ENCODE measurements at places on chromosomes 3 and 15. TPM values are rescaled to one million over a fixed set of nuclear protein-coding genes. Genes with fewer than 3 reads are reported as not detected.

DNA sequence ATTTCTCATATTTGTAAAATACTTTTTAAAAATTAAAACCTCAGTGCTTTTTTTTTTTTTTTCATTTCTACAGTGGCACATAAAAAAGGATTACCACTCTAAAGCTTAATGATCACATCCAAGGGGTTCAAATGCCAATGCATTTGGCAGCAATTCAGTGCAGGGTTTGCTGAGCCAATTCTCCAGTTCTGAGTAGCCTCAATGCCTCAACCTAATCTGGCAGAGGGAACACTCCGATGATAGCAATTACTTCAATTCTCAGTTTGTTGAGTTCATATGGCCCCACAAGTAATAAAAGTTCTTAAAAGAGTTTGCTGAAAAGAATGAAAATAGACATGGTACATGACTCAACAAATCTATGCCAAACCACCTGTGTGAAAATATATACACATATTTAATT, 79.3 kb upstream of the RBMS3 start:
- H3K27ac ChIP-seq, result no peak overlapping the region
- no peak overlapping the region for H3K4me3 ChIP-seq
- no peak for DNase-seq
- H3K4me1 ChIP-seq, result no peaks in the 10 kb centered on the region

DNA sequence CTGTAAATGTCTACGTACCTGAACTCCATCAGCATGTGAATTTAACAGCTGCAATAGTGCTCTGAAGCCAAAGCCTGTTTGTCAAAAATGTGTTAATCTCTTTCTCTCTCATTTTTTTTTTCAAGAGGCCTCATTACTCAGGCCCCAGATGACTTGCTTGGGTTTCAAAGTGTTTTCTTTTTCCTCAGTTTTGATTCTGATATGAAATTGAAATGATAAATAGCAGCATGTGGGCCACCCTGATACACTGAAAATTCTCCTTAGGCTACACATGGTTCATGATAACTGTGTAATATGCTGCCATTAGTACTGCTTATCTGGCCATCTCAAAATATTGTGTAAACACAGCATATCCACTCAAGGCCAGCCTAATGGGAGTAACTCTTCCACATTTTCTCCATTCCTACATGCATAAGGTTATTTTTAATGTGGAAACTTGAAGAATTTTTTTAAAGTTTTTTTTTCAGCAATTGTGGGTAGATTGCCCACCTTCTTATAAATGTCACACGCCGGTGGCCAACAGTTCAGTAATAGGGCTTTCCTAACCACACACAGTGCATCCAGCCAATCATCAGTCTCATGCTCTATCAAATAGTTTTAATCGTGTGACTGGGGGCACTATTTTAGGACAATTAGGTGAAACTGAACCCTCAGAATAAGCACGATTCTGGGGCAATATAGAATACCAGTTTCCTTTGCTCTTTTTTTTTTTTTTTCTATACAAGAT, 13.1 kb upstream of the DENND4A start:
- peak; percentile 34 for DNase-seq
- no peak overlapping the region for H3K4me3 ChIP-seq
- peaks cover 10% of the 10 kb centered on the region for H3K4me1 ChIP-seq
- H3K27me3 ChIP-seq, result no peaks in the 10 kb centered on the region

DNA sequence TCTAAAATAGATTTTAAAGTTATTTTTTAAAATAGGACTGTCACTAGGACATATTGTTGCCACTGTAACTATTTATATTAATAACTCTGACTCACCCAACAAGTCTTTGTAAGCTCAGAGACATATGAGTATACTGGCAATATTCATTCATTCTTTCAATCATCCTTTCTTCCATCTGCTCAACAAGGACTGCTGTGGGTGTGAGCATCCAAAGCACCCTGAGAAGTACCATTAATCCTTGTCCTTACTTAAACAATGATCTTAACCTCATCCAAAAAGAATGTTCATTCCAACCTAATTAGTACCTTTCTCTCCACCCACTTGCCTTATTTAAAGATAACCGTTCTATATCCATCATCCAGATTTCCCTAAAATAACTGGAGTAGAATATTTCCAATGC, 94.2 kb upstream of the PPP2R3A start:
- no peaks in the 10 kb centered on the region for H3K27me3 ChIP-seq
- H3K27ac ChIP-seq, result no peak overlapping the region
- H3K4me3 ChIP-seq, result no peak overlapping the region
- no peak for DNase-seq
- no peaks in the 10 kb centered on the region for H3K4me1 ChIP-seq

- no peak overlapping the region for H3K27ac ChIP-seq
- H3K4me1 ChIP-seq, result no peaks in the 10 kb centered on the region
- no peaks in the 10 kb centered on the region for H3K27me3 ChIP-seq
- DNase-seq, result no peak
- no peak overlapping the region for H3K4me3 ChIP-seq
- no peaks in the 10 kb centered on the region for H3K36me3 ChIP-seq
These were observed 123.1 kb downstream of the TPRA1 start for GRCh38 chr3:127467391-127467790.

DNA sequence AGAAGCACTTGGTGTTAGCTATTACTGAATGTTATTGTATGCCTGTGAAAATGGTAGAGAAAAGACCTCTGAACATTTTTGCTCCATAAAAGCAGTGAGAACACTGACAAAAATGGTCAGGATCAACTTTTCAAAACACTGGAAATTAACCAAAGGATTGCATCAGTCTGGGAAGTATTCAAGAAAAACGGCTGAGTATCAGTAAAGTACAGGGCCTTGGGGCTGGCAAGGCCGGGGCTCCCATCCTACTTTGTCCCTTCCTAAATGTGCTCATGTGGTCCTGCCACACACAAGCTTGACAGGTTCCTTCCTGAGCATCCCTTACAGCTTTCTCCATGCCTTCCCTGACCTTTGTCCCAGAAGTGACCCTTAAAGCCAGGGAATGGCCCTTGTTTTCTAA, 84.0 kb downstream of the CFAP20DC start:
- no peaks in the 10 kb centered on the region for H3K27me3 ChIP-seq
- no peak for DNase-seq
- no peak overlapping the region for H3K4me3 ChIP-seq
- no peaks in the 10 kb centered on the region for H3K4me1 ChIP-seq

- DNase-seq, result no peak
- no peak overlapping the region for H3K4me3 ChIP-seq
- H3K27me3 ChIP-seq, result no peaks in the 10 kb centered on the region
- peaks cover 7% of the 10 kb centered on the region for H3K4me1 ChIP-seq
- H3K27ac ChIP-seq, result no peak overlapping the region
These were observed 68.5 kb upstream of the SLC2A2 start for GRCh38 chr3:171095063-171095462.

DNA sequence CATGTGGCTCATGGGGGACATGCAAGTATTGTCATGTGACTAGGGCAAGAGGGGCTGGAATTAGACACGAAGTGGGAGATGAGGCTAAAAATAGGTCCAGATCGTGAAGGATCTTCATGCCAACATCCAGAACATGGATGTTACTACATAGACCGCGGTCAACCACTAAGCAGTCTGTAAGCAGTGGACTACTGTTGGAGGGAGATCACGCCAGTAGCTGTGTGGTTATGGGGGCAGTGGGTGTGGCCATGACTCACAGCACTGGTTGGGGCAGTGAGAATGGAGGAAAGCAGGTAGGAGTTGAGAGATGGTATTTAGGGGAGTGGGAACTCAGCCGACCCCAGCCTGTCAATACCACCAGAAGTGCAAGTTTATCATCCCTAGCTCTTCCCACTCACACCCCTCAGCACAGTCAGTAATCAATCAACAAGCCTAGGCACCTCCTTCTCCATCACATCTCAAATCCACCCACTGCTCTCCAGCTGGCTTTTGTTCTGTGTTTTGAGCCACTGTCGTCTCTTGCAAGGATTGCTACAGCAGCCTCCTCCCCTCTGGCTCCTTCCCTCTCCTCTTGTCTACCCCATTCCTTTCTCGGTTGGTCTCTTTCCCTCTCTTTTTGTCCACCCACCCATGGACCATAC, 107.2 kb upstream of the ABHD17C start:
- H3K36me3 ChIP-seq, result peaks cover 24% of the 10 kb centered on the region
- no peak overlapping the region for H3K4me3 ChIP-seq
- no peak for DNase-seq
- H3K4me1 ChIP-seq, result peaks cover 8% of the 10 kb centered on the region
- H3K27me3 ChIP-seq, result no peaks in the 10 kb centered on the region
- peak overlapping the region; percentile 70 for H3K27ac ChIP-seq

- H3K36me3 ChIP-seq, result peaks cover 10% of the 10 kb centered on the region
- no peak overlapping the region for H3K4me3 ChIP-seq
- peaks cover 43% of the 10 kb centered on the region for H3K4me1 ChIP-seq
These were observed 39.3 kb downstream of the NKIRAS1 start for GRCh38 chr3:23877329-23877980.

DNA sequence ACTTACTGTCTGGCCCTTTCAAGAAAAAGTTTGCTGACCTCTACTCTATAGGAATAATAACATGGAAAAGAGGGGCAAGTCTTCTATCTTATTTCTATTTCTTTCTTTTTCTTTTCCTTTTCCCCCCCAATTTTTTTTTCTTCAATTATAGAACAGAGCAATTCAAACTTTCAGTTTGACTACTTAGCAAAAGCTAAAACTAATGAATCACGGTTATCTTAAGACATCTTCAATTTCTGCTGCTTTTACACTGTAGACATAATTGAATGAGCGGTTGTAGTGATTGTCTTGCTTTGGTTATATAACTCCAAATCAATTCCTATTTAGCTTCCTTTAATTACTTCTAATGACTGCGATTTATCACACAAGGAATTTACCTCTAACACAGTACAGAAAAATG, 74.3 kb upstream of the P2RY1 start:
- no peaks in the 10 kb centered on the region for H3K36me3 ChIP-seq
- H3K27me3 ChIP-seq, result no peaks in the 10 kb centered on the region
- no peaks in the 10 kb centered on the region for H3K4me1 ChIP-seq

DNA sequence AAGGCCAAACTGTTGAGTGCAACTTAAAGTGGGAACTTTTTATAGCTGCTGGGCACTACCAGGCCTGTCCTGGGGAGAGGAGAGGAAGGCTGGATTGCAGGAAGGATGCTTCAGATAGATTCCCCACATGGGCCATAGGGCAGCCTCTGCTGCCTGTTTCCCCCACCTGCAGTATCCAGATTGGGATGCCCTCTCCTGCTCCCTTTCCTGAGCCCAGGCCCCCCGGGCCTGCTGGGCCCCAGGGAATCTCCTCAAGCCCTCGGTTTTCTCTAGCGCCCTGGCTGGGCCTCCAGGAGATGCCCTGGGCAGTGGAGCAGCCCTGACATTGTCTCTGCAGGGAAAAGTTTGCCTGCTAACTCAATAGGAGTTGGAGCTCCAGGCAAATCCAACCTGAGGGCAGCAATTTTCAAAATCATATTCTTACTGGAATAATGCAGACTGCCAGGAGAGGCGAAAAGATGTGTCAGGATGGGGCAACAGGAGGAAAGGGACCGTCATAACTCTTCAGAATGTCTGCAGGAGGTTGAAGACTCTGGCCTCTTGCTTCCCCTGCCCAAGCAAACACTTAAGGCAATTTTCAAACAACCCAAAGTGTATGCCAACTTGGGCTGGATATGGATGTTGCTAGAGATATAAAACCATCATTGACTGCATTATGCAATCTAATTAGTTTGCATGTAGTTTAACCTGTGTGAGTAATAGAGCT, 4.4 kb downstream of the NR2F2 start:
- peak overlapping the region; percentile 96 for H3K27ac ChIP-seq
- DNase-seq, result no peak
- H3K4me1 ChIP-seq, result peaks cover 11% of the 10 kb centered on the region
- H3K4me3 ChIP-seq, result peak overlapping the region; percentile 89
- peaks cover 26% of the 10 kb centered on the region for H3K36me3 ChIP-seq

DNA sequence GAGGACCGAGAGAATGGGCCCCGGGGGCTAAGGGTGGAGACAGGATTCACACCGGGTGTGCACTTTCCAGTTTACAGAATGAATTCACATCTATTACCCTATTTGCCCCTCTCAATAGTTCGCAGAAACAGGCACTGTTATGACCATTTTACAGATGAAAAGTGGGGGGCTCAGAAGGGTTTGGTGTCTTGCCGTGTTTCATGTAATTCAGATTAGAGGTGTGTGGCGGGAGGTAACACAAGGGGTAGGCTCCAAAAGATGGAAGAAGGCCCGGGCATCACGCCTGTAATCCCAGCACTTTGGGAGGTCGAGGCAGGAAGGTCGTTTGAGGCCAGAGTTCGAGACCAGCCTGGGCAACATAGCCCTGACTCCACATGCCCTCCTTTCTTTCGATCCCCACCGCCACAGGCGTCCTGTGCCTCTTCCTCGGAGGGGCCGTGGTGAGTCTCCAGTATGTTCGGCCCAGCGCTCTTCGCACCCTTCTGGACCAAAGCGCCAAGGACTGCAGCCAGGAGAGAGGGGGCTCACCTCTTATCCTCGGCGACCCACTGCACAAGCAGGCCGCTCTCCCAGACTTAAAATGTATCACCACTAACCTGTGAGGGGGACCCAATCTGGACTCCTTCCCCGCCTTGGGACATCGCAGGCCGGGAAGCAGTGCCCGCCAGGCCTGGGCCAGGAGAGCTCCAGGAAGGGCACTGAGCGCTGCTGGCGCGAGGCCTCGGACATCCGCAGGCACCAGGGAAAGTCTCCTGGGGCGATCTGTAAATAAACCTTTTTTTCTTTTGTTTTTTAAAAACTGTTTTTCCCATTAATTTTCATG, 3.4 kb downstream of the DUOXA2 start:
- peaks cover 44% of the 10 kb centered on the region for H3K4me1 ChIP-seq
- no peak for DNase-seq
- H3K36me3 ChIP-seq, result no peaks in the 10 kb centered on the region
- peaks cover 96% of the 10 kb centered on the region for H3K27me3 ChIP-seq

PCSK6 gene
- 24.4 TPM for total RNA-seq

DAZL gene
- not detected for total RNA-seq

CNBP gene
- 185 TPM for total RNA-seq

BFSP2 gene
- total RNA-seq, result not detected

MKRN3 gene
- total RNA-seq, result not detected

All from stomach (tissue), 19 donors.